ENCODE measurements at places on chromosomes 12 and 14.

DNA sequence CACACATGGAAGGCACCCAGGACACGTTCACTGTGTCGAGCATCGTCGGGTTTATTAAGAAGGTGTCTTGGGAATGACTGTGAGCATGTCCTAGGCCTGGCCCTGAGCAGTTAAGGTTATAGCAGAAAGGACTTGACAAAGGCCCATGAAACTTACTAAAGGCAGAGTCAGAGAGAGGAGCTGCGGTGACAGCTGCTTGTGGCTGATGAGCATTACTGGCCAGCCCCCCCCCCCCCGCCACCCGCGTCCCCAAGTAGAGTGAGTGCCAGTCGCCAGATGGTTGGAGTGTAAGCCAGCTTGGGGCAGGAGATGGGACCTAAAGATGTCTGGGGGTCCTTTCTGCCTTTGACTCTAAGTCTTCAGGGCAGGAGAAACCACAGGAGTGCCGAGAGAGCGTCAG, 169.9 kb downstream of the TSPAN9 start:
- DNase-seq = no peak

- DNase-seq = no peak
These were observed 11.7 kb downstream of the SLC38A4 start for GRCh38 chr12:46814143-46814542.

GRCh38 chr14:32230181-32230580, 27.1 kb upstream of the RNU6-8 start:
- no peak for DNase-seq

DNA sequence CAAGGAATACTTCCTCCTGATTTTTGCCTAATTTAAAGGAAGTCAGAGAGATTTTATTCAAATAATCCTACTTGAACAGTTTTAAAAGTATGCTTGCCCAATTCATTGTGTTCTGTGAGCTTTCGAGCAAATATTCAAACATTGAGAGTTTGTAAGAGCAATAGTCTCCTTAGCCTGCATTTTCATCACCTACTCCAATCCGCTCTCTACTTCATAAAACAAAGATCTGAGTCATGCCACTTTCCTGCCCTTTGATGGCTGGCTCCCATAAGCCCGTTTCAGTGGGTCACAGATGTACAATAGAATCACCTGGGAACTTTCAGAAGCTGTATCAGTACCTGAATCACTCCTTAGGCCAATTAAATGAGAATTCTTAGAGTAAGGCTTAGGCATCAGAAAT, 319.2 kb downstream of the PDZRN4 start:
- no peak for DNase-seq

- no peak for DNase-seq
These were observed 73.8 kb upstream of the SRSF5 start for GRCh38 chr14:69693145-69693544.

DNA sequence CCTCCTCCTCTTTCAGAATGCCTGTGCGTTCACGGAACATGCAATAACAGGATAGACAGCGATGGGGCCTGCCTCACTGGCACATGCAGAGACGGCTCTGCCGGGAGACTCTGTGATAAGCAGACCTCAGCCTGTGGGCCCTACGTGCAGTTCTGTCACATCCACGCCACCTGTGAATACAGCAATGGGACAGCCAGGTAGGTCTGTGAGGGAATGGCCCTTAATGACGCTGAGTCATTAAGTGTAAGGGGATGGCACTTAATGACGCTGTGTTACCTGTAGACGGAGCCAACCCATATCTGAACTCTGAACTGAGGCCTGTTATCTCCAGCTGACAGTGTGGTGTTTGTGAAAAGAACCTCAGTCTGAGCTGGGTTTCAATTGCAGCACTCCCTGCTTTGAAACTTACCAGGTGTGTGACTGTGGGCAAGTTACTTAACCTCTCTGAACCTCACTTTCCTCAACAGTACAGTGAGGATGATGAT, 86.9 kb downstream of the STAB2 start:
- DNase-seq = no peak

DNA sequence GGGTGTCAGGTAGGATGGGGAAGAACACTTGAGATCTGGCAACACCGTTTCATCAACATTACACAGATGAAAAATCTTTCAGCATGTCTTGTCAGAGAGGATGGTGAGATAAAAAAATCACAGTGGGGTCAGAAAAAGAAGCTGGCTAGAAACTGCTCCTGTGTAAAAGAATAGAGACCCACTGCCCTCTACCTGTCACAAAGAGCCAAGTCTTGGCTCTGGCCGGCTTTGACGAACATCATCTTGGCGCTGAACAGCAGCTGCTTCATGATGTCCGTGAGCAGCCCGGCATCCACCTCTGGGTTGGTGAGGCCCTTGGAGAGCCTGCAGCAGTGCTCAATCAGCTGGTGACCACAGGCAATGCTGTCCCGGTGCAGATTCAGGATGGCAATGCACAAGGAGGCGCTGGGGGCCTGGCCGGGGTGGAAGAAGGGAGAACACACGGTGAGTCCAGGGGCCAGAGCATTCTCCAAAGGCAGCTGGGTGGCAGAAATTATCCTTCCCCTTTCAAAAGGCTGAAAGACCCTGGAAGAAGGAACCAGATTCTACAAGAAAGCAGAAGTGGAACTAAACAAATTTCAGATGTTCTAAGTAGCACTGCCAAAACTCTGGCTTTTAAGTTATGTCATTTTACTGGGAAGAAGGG, 50.2 kb downstream of the ZFYVE26 start:
- DNase-seq = no peak

DNA sequence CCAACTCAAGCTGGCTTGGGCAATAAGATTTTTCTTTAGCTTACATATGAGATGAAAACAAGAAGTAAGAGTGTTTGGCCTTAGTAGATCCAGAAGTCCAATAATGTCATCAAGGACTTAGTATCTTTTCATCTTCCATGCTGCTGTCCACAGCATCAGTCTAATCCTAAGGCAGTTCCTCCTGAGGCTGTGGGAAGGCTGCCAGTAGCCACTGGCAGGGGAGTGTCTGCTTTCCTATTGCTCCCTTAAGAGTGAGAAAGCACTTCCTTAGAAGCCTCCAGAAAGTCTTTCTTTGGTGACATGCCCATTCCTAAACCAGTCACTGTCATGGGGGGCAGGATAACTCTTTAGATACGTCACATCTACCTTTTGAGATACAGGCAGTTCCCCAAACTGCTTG, 317.7 kb downstream of the BMP4 start:
- no peak for DNase-seq

Measured in amygdala (tissue), 56 donors.